ENCODE measurements at places on chromosomes 5 and 9.

DNA sequence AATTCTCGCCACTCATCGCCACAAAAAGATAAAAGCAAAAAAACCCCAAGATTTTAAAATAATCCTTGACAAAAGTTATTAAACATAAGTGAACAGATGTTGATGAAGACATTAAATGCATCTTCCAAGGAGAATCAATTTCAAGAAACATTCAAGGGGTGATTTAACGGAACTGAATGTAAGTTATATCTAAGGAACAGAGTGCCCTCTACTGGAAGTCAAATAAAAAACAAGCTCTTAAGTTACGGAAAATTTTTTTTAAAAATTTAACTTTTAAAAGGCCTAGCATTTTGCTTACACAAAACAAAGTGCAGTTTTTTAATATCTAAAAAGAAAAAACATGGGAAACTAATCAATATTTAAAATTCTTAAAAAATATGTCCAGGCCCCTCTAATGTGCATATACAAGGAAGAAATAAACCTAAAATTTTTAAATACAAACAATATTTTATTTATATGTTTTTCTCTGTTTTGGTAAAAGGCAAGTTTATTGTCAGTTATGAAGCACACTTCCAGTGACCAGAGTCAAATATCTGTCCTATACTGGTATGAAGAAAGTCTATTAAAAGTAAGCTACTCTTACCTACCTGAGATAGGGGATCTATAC is 28.0 kb downstream of the TEX10 start:
- no peak for DNase-seq

DNA sequence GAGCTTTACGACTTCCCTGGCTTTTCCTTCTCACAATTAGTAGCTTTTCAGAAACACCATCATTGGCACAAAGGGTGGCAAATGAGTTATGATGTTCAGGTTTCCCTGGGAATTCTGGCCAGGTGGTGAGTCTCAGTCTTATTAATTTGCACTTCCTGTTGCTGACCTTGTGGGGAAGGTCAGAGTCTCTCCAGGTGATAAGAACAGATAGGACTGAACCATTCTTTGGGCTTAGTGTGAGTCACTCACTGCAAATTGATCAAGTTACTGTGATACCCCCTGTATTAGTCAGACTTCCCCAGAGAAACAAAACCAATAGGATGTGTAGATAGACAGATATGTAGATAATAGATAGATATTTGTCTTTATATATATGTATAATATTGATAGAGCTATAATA is 53.8 kb upstream of the RANBP3L start:
- DNase-seq, result no peak

DNA sequence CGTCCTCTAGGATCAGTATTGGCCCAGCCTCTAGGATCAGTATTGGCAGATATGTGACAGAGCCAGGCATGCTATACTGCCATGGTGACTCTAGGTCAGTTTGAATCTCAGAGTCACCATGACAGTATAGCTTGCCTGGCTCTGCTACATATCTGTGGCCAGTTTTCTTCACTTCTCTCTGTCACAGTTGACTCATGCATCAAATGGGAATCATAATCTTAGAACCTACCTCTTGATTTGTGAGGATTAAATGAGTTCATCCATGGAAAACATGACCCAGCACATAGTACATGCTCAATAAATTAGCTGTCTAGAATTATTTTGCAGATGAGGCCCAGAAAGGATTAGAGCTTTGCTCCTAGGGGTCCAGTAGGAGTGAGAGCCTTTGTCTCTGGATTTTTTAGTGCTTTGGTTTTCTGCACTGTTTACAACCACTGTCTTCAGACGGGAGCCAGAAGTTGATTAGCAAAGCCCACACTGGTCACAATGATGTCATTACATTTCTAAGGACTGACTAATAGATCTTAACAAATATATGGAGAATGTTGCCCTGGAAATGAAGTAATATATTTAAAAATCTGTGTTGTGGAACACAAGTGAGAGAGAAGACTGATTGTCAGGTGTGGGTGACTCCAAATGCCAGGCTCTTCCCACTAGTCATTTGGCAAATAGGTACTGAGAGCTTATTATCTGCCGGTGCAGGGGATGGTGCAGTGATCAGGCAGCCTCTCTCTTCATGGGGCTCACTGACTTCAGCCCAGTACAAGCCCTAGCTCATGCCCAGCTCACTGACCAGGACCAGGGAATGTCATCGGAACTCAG is 76.0 kb downstream of the COL15A1 start:
- DNase-seq, result no peak

DNA sequence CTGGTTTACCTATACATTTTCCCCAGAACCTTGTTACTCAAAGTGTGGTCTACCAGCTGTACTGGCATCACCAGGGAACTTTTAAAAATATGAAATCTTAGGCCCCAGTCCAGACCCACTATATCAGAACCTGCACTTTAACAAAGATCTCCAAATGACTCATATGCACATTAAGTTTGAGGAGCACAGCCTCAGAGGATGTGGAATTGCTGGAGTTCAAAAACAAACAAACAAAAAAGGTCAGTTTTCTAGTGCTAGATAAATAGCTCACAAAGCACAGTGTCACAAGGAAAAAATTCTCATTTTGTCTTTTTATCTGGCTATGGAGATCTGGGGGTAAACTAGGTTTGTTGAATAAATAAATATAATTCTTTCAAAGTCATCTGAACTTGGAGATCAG is 68.9 kb upstream of the ANKRD55 start:
- no peak for DNase-seq

DNA sequence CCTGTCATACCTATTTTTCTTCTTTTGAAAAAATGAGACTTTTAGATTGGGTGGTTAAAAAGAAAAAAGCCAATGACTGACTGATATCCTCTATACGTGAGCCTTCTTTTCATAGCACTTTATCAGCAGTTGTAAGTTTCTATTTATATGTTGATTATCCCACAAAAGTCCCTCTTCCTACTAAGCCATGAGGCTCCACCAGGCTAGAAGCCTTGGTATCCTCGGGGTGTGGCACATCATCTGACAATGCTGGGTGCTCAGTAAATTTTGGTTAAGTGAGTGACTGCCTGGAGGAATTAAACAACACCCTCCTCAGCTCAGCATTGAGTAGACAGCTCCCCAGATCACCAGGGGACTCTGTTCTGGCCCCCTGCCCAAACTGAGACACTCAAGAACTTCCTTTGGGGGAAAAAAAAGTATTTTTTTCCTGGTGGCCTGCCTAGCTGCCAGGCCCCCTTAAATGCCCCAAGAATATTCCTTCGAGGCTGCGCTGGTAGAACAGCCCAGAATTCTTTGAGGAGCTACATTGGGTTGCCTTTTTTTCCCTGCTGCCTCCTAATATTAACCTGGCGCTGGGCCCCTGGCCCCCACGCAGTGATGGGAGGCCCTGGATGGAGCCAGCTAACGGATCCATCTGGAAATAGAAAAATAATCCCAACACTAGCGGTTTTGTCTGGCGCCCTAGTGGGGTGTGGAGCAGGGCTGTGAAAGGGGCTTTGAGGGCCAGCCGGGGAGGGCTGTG is 23.4 kb upstream of the COL27A1 start:
- DNase-seq, result no peak

All from NCI-H1417 treated with DMSO at 0.1 percent for 48 hours (cell line).